ENCODE measurements at places on chromosomes 3 and 15. TPM values are rescaled to one million over a fixed set of nuclear protein-coding genes. Genes with fewer than 3 reads are reported as not detected.

The SLC9A9 gene
- total RNA-seq, result 7.3 TPM

The WDR48 gene
- 118 TPM for total RNA-seq

The CPEB1 gene
- total RNA-seq, result 2.8 TPM

The ROPN1 gene
- 0.16 TPM for total RNA-seq

The MOBP gene
- 0.94 TPM for total RNA-seq

The MESP2 gene
- not detected for total RNA-seq

The GRAMD2A gene
- total RNA-seq, result 0.47 TPM

The SELENOT gene
- 103 TPM for total RNA-seq

The BTLA gene
- 0.16 TPM for total RNA-seq

The NCEH1 gene
- 8.4 TPM for total RNA-seq

The GPR149 gene
- total RNA-seq, result 0.16 TPM

The GATM gene
- total RNA-seq, result 150 TPM

The BMF gene
- total RNA-seq, result 4.2 TPM

The PLA2G4D gene
- total RNA-seq, result not detected

The TLR9 gene
- under 0.01 TPM for total RNA-seq

The CPN2 gene
- not detected for total RNA-seq

Measured in occipital lobe (tissue), 3 donors.